ENCODE measurements at places on chromosomes 6 and 20.

DNA sequence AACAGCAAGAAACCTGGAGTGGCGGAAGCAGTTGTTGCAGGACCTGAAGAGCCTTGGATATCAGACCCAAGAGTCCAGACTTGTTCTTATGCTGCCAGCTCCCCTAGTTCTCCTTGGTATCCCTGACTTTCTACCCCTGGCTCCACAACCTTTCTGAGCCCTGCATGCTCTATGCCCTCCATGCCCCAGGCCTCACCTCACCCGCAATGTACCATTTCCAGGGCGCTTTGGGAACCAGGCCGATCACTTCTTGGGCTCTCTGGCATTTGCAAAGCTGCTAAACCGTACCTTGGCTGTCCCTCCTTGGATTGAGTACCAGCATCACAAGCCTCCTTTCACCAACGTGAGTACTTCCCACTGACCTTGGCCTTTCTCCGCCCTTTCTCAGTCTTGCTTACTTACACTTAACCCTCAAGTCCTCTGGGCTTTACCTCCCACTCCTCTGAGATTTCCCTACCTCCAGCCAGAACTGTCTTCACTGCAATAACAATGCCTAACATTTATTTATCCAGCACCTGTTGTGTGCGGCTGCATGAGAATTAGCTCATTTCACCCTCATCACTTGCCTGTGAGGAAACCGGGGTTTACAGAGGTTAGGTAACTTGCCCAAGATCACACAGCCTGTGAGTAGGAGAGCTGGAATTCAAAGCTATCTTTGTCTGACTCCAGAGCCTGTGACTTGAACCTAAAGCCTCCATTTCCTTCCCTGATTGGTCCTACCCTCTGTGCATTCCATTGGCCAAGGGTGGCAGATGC, 2.3 kb downstream of the POFUT1 start:
- no peak for DNase-seq

DNA sequence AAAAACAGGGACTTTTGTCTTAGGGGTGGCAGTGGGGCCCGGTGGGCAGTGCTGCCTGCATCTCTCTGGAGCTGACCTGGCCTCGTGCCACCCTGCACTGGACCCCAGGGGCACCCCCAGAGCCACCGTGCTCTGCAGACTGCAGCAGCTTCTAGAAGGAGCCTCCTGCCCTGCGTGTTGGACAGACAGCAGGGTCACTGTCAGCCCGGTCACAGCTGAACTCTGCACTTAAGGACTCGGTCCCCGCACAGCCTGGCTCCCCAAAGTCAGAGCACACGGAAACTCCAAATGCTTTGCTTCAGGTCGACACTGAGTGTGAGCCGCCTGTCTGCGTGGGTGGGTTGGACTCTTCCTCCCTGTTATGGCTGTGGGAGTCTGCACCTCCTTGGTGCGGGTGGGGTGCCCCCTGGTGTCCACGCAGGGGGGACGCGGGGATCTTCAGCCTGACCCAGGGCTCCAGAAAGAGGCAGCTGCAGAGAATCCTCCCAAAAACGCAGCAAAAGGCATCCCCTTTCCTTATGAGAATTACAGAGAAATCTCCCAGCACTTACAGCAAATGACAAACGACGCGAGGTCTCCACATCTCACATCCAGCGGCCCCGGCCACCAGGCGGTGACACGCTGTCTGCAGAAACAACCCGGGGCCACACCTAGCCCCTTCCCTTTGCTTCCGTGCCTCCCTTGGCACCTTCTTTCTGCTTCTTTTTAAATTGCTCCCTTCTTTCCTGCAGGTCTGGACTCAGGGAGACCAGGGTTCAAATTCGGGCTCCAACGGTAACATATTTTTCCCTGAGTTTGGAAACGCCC, 36.3 kb upstream of the DACT2 start:
- no peak for DNase-seq

- DNase-seq, result no peak
Observed at GRCh38 chr6:92023410-92023966, 1395.9 kb downstream of the EPHA7 start.

GRCh38 chr6:34110610-34111009, 35.3 kb downstream of the GRM4 start:
- no peak for DNase-seq

DNA sequence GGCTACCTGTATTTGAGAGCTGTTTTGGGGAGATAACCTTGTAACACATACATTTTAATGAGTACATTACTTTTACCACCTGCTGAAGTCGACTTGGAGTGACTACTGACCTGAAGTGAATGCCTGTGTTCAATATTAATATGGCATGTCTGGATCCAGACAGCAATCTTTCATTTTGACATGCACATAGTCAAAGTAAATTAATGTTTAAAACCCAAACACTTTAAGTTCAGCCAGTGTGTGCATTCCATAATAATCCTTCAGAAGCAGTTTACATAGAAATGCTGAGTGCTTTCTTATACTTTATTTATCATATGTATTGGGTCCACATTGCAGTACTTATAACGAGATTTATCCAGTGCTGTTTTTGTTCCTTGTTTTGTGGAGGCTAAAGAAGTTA, 38.0 kb downstream of the CDKAL1 start:
- no peak for DNase-seq

GRCh38 chr6:49506569-49507111, 6.9 kb downstream of the GLYATL3 start:
- no peak for DNase-seq

- no peak for DNase-seq
Observed at GRCh38 chr6:152975204-152975915, 7.5 kb downstream of the FBXO5 start.

DNA sequence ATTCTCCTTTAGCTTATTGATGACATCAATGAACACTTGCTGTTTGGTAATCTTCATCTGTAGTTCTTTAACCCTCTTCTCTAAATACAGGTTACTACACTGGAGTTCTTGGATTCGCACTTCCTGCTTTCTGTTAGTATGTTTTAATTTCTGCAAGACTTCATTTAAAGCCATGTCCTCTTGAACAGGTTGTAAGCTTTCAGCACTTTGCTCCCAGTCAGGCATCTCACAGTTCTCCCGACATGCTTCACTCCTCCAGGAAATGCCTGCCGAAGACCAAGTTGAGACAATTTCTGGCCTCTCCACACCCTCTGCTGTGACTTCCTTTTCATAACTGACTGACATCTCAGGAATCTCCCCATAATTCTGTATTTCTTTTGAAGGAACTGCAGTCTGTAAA, 15.8 kb downstream of the CAGE1 start:
- DNase-seq, result no peak

DNA sequence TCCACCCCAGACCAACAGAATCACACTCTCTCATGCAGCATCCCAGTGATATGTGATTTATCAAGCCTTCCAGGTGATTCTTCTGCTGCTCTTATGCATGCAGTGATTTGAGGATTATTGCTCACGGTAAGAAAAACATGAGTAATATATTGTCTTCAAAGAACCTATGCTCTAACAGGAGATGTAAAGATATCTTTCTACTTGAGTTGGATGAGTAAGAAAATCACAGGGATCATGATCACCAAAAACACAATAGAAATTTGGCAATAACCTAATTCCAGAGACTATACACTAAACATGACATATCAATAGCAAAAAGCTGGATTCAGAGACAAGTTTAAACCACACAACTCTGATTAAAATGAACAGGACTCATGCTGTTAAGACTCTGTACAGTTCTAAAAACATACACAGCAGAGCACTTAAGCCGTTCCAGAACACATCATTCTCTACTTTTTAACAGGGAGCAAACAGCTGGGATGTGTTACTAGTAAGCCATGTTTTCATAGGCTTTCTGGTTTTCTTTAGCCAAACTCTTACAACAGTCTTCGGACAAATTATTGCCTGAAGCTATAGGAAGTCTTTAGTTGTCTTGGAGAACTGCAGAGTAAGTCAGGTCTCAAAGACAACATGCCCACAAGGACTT, 568.6 kb downstream of the HAO1 start:
- no peak for DNase-seq

DNA sequence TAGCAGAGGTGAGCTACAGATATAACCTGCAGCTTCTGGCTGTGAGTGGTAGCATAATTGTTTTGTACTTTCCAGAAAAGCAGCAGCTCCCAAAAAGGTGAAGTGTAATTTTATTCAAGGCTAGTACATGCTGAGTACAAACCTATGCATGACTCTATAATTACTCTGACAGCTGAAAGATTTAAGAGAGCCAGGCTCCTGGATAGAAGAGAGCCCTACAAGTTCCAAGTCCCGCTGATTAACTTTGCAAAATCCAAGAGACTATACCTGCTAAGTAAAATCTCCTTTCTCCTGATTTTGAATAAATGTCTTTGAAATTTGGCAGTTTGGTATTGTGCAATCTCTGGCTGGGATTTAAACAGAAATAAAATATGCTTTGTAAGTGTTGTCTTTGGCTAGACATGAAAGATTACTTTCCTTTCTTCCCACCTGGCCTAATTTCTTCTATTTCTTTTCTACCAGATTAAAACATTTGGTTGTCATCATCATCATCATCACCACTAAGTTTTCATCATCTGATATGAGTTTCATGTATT, 79.5 kb downstream of the CTNNBL1 start:
- no peak for DNase-seq

GRCh38 chr6:168089186-168090063, 10.4 kb upstream of the FRMD1 start:
- no peak for DNase-seq

GRCh38 chr6:33276864-33277662, at the start of gene B3GALT4:
Gene B3GALT4, plus strand, starts transcription at chr6:33277123. Its CDS starts 297 bp downstream, at chr6:33277420.
- DNase-seq, result peak; percentile 69

DNA sequence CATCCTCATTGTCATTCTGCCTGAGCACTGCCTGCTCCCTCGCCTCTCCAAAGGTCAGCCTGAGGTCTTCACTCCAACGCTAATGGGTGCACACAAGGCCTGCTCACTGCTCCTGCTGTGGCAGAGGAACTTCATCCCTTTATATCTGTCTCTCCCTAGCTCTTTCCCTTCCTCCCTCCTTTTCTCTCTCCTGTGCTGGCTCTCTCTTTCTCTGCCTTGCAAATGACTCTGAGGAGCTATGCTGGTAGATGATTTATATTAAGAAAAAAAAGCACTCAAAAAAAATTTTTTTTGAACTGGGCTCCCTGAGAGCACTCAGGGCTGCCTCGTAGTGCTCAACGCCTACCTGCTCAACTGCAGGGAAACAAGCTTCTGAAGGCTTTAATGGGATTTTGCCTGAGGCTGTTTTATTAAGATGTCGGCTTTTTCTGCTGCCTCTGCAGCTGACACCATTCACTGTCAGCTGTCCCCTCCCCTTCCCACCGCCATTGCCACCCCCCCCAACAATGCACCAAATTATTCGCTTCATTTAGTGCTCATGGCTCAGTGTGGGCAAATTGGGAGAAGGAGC, 137.7 kb upstream of the DEFB112 start:
- DNase-seq, result no peak

DNA sequence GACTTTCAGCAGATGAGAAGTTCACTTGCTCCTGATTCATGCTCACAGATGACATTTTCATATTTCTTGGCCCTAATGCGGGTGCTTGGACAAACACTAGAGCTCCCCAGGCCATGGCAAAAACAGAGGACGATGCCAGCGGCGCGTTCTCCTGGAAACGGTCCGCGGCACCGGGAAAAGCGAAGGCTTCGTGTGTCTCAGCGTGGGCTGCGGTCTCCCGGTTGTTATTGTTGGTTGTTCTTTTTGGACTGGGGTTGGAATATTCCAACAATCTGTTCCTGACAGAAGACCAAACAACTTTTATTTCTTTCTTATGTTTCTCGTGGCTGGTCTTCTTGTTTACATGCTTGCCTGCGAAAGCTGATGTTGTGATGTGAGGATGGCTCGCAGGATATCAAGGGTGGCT, 46.8 kb upstream of the NEDD9 start:
- no peak for DNase-seq

GRCh38 chr6:2940010-2940850, 31.1 kb downstream of the SERPINB6 start:
- peak; percentile 28 for DNase-seq

DNA sequence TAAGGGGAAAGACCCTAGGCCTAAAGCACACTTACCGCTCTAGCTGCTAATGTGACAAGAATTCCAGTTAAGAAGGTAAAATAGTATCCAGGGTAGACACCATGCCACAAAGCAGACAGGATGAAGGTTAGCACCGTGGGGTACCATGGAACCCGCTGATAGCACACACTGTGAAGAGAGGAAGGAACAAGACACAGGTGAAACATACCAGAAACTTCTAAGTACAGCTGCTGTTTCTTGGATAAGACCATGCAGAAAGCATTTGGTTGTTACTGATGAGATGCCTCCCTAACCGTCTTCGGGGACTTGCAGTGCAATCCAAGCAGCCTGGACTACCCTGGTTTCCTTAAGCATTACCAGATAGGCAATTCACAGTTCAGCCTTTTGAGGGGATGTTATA, 99.4 kb downstream of the MBOAT1 start:
- DNase-seq, result no peak

DNA sequence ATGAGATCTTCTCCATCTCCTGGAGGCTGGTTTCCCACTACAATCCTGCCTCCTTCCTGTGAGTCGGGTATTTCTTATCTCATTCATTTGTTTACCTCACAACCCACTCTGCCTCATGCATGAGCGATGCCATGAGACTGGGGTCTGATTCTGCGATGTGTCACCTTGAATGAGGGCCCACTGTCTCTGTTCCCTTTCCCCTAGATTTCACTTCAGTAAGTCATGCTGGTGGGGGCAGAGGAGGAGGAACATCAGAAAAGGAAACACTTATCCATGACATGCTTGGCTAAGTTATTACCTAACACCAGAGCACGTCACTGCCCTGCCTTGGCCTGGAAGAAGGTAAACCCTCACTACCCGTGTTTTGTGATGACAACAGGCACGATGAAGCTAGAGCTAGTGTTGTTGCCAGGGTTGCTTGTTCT, 337.4 kb upstream of the PRDM1 start:
- DNase-seq, result no peak

GRCh38 chr6:113786168-113786567, 71.0 kb upstream of the MARCKS start:
- DNase-seq, result no peak

DNA sequence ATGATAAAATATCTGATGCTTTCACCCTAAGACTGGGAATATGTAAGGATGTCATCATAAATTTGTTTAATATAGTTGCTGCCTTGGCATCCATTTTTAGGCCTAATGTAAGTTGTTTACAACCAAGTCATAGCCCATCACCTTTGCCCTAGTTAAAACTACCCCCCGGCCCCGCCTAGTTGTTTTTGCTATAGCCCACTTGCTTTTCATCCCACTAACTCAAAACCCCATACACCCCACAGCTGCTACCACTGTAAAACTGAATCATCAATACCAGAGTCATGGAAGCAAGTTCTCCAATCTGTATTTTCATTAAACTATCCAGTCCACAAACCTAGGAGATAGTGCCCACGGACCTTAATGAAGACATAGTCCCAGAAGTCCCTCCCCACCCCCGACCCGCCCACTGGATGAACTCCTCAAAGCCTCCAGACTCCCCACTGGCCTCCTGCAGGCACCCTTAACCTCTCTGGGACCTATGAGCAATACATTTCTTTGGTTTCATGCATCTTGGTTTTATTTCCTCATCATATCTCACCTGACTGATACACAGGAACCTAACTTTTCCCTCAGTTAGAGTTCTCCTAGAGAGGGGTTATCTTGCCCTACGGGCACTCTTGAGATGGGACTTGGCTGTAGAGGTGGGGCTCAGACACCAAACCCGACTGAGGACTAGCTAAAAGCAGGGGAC, 12.5 kb upstream of the ZDHHC14 start:
- no peak for DNase-seq

GRCh38 chr6:116267836-116268588, 11.7 kb downstream of the TSPYL1 start:
- no peak for DNase-seq

Data from stimulated activated CD8-positive, alpha-beta memory T cell treated with anti-CD3 and anti-CD28 coated beads, Interleukin-15, amount 100 ng/mL, for 24 hours (primary cell).